ENCODE measurements at places on chromosomes 3 and 15.

GRCh38 chr3:61768284-61769037 lies 207.1 kb downstream of the PTPRG start:
- no peak for DNase-seq

DNA sequence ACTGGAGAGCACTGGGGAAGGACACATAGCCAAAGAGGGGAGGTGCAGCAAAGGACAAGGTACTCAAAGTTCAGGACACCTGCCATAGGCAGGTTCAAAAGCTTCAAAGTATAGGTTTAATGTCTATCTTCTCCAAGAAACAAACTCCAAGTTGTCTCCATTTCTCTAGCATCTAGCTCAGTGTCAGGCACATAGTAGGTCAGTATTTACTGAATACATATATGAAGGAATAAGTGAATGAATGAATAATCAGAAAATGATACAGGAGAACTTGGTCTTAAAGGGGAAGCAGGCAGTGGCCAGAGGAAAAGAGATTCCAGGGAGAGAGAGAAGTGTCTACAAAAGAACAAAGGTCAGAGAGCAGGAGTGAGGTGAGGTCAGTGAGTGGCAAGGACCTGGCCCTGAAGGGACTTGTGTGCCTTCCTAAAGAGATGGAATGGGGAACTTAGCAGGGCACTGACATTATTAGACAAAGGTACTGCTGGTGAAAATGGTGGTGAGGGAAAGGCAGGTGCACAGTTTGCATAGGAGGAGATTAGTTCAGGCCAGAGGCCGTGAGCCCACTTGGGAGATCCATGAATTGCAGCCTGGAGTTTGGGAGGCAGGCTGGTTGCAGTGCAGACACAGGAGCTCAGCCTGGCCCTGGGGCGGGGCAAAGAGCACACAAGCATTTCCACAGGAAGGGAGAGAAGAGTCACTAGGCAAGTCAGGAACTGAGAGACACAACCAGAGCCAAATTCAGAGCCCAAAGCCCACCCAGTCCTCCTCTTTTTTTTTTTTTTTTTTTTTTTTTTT lies 21.4 kb downstream of the TBC1D2B start:
- no peak for DNase-seq

GRCh38 chr15:54707805-54708752 lies 488.7 kb downstream of the RSL24D1 start:
- no peak for DNase-seq

- DNase-seq, result no peak
These were observed 40.5 kb downstream of the PGPEP1L start for GRCh38 chr15:98967096-98967495.

DNA sequence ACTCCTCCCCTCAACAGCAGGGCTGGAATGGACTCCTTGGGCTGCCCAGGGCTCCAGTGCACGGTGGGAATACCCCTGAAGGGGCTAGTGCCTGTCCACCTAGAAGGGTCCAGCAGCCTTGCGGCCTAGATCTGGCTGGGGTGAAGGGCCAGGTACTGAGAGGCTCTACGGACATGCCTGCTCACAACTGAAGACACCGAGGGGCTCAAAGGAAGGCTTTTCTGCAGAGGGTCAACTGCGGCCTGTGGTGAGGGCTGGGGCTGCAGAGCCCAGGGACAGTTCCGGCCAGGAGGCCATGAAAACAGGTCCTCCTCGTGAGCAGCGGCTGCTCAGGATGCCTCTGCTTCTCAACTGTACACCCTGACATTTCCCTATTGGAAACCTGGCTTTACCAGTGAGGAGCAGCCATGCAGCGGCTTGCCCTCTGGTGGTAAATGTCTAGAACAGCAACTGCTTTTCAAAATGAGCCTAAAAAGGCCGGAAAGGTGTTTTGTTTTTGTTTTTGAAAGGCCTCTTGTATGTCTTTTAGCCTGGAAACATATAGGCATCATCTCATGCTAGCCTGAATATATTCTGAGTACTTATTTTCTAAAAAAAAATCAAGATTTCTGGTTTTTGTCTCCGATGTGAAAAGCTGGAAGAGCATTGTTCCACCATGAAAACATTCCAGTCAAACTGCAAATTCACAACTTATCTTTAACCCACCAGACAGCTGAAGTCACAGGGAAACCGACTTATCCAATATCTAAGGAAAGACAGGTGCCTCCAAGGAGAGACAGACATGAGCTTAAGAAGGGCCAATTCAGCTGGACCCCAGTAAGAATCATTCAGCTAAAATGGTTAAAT lies 163.4 kb downstream of the KLF13 start:
- DNase-seq, result peak; percentile 87

GRCh38 chr3:13069495-13069894 lies 3.7 kb downstream of the IQSEC1 start:
- DNase-seq, result peak; percentile 61

DNA sequence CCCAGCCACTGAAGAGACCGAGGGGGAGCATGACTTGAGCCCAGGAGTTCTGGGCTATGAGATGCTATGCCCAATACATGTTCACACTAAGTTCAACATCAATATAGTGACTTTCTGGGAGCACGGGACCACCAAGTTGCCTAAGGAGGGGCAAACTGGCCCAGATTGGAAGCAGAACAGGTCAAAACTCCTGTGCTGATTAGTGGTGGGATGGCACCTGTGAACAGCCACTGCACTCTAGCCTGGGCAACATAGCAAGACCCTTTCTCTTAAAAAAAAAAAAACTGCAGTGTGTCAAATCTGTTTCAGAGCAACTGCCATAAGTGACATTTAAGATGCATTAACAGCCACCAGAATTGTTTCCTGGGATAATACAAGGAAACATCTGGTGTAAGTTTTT lies 9.8 kb downstream of the HES1 start:
- DNase-seq, result no peak

DNA sequence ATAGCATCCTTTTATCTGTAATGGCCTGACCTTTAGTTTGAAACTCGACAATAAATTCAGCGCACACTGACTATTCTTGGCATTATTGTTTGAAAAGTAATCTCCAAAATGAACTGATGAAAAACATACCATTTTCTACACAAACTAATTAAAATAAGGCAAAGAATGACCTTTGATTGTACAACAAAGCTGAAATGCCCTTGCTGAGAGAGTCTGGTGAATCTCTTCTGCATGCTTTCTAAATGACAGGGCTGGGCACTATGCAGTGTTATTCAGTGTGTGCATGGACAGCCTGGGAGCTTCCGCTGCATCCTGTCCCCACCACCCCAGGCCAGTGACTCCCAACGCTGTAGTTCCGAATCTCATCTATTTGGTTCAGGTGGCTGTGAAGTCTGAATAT lies 530.8 kb downstream of the FOXP1 start:
- no peak for DNase-seq

DNA sequence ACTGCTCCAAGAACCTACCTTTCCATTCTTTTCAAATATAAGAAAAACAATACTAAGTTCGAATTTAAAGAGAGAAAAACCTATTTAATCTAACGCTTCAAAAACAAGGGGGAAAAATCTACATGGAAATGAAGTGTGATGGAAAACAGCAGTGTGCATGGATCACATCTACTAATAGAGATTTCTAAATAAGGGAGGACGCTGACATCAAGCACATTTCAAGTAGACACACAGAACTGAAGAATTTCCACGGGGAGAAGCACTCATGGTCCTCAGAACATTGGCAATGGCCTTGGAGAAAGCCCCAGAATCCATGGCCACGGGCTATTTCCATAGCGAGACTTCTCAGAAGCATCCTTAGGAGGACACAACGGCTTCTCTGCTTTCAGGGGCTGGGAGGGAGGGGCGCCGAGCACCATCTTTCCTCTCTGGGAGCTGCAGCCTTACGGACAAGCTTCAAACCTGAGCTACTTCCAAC lies 1.0 kb downstream of the TASOR start:
- no peak for DNase-seq

DNA sequence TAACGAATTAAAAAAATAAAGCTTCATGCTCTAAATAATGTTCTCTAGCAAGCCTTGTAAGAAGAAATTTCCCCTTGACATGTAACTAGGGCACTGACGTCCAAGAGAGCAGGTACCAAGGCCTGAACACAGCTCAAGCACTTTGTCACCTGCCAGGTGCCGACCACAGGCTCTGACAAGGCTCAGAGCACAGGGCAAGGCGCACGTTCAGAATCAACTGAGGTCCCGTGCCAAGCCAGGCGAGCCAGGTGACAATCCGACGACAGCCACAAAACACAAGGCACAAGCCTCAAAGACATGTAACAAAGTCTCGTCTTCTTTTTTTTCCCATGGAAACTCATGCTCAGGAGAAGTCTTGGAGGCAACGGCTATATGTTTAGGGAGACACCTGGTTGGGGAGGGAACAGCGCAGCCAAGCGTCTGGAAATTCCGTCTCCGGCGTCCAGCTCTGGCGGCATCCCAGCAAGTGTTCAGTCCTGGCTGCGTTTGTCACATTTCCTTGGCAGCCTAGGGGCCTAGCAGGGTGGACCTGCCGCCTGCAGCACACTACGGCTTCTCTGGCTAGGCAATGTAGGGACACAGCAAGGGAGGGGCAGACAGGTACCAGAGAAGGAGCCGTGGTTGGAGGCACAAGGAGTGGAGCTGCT lies 76.7 kb downstream of the ADAMTS17 start:
- no peak for DNase-seq

DNA sequence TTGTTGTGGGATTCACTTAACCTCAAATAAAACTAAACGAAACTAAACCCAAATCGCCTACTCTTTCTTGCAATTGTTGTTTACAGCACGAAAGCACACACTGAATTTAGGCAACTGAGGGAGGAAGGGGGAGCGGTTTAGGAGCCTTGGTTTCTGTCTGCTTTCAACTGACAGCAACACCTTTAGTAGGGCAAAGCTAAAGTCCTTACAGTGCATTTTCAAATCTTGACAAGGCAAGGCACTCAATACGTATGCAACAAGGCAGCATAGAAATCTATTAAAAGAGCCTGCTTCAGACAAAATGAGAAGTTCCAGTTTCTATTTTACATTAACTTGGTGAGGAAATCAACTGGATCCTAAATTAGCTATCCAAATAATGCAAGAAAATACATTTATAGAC lies 174.6 kb downstream of the CHST2 start:
- DNase-seq, result no peak

GRCh38 chr3:54374214-54374852 lies 252.0 kb downstream of the CACNA2D3 start:
- peak; percentile 62 for DNase-seq

DNA sequence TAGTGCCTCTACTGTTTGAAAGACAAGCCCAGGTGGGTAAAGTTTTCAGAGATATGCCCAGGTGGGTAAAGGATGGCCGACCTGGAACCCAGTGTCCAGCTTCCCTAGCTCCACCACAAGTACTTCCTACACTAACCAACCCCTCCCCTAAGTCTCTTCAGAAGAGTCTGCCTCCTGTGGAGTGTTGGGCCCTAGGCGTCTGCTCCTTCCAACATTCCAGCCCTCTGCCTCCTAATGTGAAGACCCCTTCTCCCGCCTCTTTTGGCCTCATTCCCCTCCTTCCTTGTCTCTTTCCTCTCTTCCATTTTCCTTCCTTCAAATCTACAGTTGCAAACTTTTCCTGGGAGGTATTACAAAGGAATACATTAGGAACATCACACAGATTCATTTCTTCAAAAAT lies 38.6 kb downstream of the CNTN3 start:
- no peak for DNase-seq

- no peak for DNase-seq
These were observed 9.3 kb downstream of the LPCAT4 start for GRCh38 chr15:34357653-34358052.

GRCh38 chr3:124800511-124801258 lies 70.4 kb downstream of the UMPS start:
- peak; percentile 34 for DNase-seq

- DNase-seq, result no peak
These were observed 248.1 kb downstream of the ERC2 start for GRCh38 chr3:56219894-56220805.

- no peak for DNase-seq
These were observed 54.0 kb upstream of the TMEM108 start for GRCh38 chr3:132984181-132984580.

DNA sequence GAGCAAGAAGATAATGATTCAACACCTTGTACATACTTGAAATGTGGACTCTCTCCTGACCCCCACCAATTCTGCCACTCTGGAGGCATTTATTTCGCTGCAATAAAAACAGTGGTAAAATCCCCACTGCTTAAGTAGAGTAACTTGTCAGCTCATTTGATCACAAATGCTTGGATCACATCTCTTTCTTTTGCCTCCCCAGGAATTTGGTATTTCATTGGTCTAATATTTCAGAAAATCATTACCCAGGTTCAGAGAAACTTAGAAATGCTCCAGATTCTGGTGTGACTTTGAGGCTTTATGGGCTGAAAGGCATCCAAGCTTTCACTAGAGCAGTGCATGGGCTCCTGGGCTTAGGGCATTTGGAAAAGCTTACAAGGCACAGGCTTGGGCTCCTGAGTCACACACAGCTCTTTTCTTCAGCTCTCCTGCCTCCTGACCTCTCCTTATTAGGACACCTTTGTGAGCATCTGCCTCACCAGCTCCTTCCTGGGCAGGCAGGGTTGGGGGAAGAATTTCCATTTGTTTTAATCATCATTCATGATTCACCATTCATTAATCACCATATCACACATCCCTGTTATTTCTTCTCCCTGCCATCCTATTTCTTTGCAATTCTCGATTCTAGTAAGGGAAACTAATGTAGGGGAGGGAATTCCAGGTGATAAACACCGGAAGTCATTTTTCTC lies 22.5 kb downstream of the CDCP1 start:
- DNase-seq, result no peak

GRCh38 chr15:89335298-89336041 lies 846 bp upstream of the POLG start:
- no peak for DNase-seq
